ENCODE measurements at places on chromosomes 7 and 10.

GRCh38 chr10:60277656-60278055, 112.0 kb downstream of the ANK3 start:
- no peak for DNase-seq

DNA sequence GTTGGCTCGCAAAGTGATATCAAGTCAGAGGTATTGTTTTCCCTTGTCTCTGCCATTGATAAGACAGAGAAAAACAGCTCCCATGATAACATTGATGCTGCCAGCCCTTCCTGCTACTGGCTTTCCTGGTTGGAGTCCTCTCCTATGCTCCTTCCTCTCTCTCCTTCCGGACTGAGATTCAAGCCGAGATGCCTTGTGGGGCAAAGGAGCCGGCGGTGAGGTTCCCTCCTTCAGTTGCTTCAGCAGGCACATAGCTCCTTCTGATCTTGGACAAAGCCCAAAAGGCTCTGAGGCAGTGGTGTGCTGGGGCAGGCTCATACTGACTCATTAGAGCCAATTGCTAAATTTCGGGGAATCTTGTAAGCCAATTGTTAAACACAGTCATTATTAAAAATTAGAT, 8.8 kb upstream of the ZCCHC24 start:
- DNase-seq = no peak

GRCh38 chr7:69800495-69800894, 202.2 kb downstream of the AUTS2 start:
- DNase-seq = no peak

DNA sequence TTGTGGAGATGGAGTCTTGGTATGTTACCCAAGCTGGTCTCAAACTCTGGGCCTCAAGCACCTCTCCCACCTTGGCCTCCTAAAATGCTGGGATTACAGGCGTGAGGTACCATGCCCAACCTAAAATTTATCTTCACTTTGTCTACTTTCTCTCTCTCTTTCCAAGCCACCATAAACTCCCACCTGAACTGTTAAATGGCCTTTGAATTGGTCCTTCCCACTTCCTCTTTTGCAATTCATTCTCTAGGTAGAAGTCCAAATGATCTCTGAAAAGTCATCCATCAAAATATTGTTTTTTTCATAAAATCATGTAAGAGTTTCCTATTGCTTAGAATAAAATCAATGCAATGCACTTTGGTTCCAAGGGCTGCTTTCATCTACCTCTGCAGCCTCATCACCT, 90.1 kb upstream of the CELF2 start:
- DNase-seq = no peak

- DNase-seq = no peak
Measured at GRCh38 chr7:147197006-147197405, 1080.4 kb downstream of the CNTNAP2 start.

GRCh38 chr10:72744566-72744965, 52.6 kb downstream of the MCU start:
- no peak for DNase-seq

- no peak for DNase-seq
Measured at GRCh38 chr10:94403380-94404213, 1.3 kb downstream of the TBC1D12 start.

GRCh38 chr7:91345449-91345848, 81.2 kb downstream of the FZD1 start:
- DNase-seq = no peak

All from CD8-positive, alpha-beta T cell (primary cell).